ENCODE measurements at places on chromosomes 3 and 15. TPM values are rescaled to one million over a fixed set of nuclear protein-coding genes. Genes with fewer than 3 reads are reported as not detected.

DNA sequence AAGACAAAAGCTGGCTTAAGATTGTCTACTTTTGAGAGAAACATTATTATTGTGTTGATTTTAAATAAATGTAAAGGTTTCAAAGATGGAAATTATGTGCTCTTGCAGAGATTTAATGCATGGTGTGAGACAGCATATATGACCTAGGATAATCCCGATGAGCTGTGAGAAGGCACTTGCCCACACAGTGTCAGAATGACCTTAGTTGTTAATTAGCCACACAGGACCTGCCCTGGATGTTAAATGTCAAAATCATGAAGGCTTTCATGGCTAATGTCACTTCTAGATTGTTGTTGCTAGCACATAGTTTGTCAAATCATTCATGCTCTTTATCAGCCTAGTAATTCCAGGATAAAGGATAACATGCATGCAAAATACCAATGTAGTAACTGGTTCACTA, 135.3 kb upstream of the GAP43 start:
- no peak for DNase-seq

SLCO2A1 gene
- total RNA-seq: not detected

PYGO1 gene
- not detected for total RNA-seq

GRCh38 chr3:181797431-181797830, 85.7 kb downstream of the SOX2 start:
- no peak for DNase-seq

GP5 gene
- 0.22 TPM for total RNA-seq
